ENCODE measurements at places on chromosomes 13 and 19.

GRCh38 chr19:42129399-42130253, 2.6 kb downstream of the POU2F2 start:
- peak; percentile 88 for ATAC-seq

DNA sequence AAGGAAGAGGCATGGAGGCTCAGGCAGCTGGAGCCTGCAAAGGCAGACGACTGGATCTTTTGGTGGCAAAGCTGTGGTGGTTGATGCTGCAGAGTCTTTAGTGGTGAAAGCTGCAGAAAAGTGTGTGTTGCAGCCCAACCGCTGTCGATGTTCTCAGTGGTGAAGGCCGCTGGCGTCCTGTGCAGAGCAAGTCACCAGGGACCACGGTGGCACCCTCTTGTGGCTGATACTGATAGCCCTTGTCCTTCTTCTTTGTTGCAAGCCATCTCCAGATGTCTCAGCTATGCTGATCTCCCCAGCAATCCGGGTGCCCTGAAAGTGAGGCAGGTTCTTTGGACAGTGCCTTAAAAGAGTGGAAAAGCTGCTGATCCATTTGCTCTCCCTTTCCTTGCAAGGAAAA, 610.9 kb upstream of the PCDH9 start:
- no peak for ATAC-seq

GRCh38 chr13:114027826-114028225, 54.0 kb upstream of the C13orf46 start:
- no peak for ATAC-seq

DNA sequence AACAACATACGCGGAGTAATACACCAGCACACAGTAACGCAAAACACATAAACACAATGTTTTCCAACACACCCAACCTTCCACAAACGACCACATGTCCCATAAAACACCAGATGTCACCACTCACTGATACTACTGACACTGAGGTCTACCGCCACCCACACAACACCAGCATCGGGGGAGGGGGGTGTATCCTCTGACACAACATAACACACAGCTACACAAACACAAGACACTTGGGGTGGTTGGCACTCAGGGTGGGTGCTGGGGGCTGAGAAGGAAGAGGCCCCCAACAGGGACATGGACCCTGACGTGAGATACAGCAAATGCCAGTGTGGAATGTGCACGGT, 1.5 kb upstream of the KCNN4 start:
- ATAC-seq = no peak

GRCh38 chr19:18289471-18290301, 8.3 kb upstream of the JUND start:
- no peak for ATAC-seq

Measured in motor neuron (in vitro differentiated cells).